ENCODE measurements at places on chromosomes 5 and 9.

- DNase-seq, result no peak
Measured at GRCh38 chr9:127449332-127449966, 1.8 kb downstream of the RPL12 start.

DNA sequence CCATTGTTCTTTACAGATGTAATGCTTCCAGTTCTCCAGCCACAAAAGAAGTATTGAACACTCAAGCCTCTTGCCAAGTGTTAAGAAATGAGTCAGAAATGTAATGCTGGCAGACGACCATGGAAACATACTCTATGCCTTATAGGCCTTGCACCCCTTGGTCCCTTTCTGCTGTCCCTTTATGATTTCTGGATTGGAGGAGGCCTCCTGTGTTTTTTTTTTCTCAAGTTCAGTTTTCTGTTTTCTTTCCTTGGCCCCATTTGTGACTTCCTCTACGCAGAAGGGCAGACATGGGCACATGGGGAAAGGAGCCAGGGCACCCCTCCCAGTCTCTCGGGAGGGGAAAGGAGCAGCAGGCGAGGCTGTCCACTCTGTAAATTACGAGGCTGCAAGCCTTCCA, 53.4 kb downstream of the SNX18 start:
- DNase-seq, result no peak

- DNase-seq, result no peak
Measured at GRCh38 chr9:127402401-127403090, 5.6 kb downstream of the SLC2A8 start.

- DNase-seq, result no peak
Measured at GRCh38 chr9:136664000-136664915, 1.5 kb downstream of the EGFL7 start.

DNA sequence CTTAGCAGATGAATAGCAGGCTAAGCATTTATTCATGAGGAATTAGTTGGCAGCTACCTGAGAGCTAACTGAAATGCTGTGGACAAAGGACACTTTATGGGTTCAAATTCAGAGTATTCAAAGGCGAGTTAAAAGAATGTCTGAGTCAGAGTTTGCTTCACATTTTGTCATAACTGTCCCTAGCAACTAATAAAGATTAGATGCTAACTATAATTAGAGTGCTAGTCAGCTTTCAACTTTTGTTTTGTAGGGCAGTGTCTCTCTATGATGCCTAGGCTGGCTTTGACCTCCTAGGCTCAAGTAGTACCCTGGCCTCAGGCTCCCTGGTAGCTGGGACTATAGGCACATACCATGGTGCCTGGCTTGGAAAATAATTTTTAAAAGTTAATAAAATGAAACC, 4.6 kb downstream of the SMC5 start:
- DNase-seq, result no peak

DNA sequence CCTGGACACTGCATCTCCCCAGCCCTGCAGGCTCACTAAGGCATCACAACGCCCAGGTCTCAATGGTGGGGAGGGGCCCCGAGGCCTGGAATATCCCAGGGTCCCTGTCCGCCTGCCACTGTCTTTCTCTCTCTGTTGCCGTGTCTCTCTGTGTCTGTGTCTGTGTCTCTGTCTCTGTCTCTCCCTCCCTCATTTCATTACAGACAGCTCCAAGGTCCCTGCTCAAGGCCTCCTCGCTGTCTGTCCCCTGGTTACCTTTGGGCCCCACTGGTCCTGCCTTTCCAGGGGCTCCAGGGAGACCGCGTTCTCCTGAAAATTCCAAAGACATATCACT, 3.2 kb downstream of the FCN1 start:
- no peak for DNase-seq

DNA sequence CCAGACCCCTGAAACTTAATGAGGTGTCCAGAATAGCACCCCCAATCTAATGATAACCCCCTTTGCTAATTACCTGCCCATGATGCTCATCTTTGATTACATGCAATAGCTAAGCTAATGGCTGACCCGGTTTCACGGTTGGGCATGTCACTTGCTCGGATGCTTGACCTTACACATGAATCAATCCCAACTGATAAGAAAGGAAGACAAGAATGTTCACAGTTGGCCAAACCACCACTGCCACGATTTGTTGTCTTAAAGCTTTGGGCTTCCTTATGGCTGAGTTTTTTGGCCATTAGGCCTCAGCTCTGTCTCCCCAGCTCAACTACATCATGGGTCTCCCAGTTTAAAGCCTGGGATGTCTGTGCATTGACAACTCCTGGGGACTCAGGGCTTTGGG, 53.1 kb upstream of the TGFBR1 start:
- no peak for DNase-seq

- no peak for DNase-seq
Measured at GRCh38 chr9:93185266-93186214, 1.6 kb downstream of the WNK2 start.

DNA sequence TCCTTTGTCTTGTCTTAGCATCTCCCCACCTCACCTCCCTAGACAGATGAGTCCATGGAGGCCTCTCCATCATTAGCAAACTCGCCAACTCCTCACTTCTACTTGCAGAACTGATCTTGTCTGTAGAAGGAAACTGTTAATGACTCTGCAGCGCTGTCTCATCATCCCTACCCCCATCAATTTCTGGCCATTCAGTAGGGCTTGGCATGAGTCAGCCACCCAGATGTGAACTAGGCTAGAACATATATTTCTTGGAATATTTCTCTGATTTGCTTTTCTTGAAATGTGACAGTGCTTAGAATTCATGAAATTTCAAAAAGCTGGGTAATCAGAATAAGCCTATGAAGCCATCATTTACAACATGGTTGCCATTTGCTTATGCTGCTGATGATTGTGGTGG, 1125.0 kb upstream of the DMAC1 start:
- no peak for DNase-seq

- DNase-seq, result peak; percentile 58
Measured at GRCh38 chr5:38845526-38846378, at the start of gene OSMR. Gene OSMR (plus strand): TSS chr5:38846012. CDS start chr5:38869045, 23,033 bp downstream.

GRCh38 chr9:136024286-136024685, 63.1 kb upstream of the UBAC1 start:
- DNase-seq, result no peak

DNA sequence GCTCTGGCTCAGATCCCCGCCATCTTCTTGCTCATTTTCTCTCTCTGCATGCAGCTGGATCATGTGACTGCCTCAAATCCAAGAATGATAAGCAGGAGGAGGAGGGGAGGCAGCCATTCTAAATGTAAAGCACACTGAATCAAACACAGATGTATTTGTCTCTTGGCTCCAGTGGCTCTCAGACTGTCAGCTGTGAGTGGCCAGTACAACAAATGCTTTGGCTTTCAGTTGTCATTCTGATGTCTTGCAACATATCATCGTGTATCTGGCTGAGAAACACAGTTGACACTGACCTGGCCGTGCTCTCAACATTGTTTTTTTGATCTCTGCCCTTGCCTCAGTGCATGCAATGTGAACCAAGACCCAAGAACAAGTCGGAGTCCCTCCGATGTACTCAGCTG, 233.1 kb downstream of the ADAMTSL1 start:
- no peak for DNase-seq

GRCh38 chr5:142780871-142781270, 10.7 kb downstream of the ARHGAP26 start:
- no peak for DNase-seq

DNA sequence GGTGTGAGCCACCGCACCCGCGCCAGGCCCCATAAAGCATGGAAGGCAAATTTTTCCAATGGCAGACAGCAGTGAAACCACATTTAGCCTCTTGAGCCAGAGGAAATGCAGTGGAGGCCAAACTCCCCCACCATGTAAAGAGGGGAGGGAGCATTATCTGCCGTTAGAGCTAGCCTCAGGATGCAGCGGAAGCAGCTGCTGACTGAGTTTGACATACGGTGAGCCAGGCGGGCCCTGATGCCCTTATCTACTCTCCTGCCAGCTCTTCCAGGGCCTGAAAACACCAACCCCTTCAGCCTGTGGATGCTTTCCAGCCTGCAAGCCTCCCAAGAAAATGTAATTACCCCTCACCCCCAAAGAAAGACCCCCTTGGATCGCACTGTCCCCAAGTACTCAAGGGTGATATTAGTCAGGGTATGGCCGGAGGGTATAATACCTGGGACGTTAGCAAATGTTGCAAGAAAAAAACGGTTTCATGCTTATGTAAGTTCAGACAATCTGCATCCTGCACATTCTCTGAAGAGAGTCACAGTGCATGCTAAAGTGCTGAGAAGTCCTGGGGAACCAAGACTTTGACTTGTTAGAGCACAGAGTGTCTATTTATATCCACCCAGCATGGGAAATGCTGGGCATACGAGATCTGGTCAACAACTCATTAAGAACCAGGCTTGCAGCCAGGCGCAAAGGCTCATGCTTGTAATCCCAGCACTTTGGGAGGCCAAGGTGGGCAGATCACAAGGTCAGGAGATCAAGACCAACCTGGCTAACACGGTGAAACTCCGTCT, 11.3 kb upstream of the GGTA1 start:
- peak; percentile 23 for DNase-seq

GRCh38 chr5:178227138-178227659, 5.4 kb downstream of the PHYKPL start:
- no peak for DNase-seq

- DNase-seq, result no peak
Measured at GRCh38 chr5:6682239-6682638, 31.0 kb upstream of the TENT4A start.

DNA sequence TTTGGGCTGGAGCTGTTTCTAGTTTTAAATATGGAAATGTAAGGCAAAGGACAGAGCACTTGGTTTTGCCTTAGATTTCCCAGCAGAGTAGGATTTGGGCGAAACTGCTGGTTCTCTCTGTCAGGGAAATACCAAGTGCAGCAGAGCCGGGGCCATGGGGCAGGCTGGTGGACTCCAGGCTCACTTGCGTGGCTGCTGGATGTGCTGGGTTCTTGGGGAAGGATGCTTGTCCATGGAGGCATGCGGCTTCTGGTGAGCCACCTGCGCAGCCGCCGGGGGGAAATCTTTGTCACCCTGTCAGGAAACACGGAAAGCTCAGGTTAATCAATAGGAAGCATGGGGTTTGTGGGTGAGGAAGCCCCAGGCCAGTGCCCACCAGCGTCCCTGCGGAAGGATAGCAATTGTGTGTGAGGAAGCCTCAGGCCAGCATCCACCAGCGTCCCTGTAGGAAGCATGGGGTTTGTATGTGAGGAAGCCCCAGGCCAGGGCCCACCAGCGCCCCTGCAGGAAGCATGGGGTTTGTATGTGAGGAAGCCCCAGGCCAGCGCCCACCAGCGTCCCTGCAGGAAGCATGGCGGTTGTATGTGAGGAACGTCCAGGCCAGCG, 80.1 kb downstream of the DAP start:
- DNase-seq, result no peak

GRCh38 chr5:71482132-71482531, 26.7 kb downstream of the BDP1 start:
- DNase-seq, result no peak

DNA sequence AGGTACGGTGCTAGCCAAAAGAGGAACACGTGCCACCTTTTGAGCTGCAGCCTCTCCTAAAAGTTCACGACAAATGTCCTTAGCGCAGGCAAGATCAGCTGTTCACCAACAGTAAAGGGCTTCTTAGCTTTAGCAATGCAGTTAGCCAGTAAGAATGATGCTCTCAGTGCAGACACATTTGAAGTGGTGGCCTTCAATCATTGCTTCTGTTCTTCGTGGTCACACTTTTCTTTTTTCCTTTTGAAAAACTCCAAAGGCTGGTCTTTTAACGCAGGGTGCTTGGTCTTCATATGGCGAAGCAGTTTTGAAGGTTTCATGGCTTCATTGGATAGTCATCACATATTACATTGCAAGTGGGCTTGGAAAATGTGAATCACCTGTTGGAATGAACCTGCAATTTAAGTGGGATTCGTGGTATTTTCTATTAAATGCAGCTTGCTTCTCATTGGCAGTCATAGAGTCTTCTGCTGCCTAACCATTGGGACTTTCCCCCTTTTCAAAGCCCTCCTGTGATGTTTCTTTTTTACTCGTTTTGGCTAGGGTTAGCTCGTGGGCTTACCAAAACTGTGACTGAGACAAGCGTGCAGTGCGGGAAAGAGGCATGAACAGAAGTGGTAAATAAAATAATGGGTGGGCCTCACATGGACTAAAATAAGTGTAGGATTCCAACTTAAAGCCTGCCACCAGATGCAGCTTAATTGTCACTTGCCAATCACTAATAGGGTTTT, 100.9 kb downstream of the MRPL36 start:
- no peak for DNase-seq

DNA sequence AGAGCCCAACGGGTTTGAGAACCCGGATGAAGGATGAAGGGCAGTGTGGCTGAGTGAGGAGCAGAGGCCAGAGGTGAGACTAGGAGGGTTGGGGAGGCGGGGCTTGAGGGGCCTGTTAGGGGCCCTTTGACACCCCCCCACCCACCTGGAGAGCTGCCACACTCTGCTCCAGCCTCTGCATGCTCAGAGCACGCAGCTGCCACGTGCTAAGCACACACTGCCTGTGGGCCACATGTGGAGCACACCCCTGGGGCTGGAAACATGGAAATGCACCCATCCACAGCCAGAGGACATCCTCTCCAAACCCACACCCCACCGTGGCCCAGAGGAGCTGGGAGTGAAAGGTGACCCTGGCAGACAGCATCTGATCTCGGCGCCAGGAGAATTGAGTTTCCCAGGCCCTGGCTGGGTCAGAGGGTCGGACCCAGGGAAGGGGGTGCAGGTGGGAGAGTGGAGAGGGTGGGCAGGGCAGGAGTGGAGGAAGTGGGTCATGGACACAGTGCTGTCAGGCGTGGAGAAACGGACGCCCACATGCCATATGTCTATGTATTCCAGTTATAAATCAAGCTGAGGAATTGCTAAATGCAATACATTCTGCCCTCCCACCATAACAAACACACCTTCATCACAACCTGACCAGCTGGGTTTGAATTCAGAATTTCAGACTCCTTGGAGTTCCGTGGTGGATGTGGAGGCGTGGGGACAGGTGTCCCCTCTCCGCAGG, 5.9 kb downstream of the DNM1 start:
- no peak for DNase-seq

DNA sequence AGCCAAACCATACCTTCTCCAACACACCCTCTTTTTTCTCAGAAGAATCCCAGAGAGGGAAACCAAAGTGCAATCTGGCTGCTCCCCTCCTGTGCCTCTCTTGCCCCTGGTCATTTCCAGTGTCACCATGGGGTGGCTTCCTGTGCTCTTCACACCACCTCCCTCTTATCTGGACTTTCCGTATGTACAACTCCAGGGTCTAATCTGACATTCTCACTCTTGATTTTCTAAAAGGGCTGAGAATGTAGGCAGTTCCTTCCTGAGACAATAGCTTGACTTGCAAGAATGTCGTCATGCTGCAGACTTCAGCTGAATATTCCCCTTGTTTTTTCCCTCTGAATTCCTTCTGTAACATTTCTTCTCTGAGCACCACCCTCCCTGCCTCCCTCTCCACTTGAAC, 110.2 kb downstream of the FBXL7 start:
- no peak for DNase-seq

All from DMS 273 treated with DMSO at 0.1 percent for 48 hours (cell line).